ENCODE measurements at places on chromosomes 2 and 18.

GRCh38 chr18:31105733-31106132, 3.5 kb upstream of the DSC2 start:
- DNase-seq, result no peak

DNA sequence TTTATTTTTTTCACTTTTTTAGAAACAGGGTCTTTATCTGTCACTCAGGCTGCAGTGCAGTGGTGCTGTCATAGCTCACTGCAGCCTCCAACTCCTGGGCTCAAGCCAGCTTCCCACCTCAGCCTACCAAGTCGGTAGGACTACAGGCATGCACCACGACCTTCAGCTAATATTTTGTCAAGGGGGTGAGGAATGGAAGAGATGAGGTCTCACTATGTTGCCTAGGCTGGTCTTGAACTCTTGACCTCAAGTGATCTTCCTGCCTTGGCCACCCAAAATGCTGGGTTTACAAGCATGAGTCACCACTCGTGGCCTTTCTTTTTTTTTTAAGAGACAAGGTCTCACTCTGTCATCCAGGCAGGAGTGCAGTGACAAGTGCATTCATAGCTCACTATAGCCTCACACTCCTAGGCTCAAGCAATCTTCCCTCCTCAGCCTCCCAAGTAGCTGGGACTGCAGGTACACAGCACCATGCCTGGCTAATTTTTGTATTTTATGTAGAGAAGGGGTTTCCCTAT, 13.4 kb downstream of the PPP1R7 start:
- no peak for DNase-seq

DNA sequence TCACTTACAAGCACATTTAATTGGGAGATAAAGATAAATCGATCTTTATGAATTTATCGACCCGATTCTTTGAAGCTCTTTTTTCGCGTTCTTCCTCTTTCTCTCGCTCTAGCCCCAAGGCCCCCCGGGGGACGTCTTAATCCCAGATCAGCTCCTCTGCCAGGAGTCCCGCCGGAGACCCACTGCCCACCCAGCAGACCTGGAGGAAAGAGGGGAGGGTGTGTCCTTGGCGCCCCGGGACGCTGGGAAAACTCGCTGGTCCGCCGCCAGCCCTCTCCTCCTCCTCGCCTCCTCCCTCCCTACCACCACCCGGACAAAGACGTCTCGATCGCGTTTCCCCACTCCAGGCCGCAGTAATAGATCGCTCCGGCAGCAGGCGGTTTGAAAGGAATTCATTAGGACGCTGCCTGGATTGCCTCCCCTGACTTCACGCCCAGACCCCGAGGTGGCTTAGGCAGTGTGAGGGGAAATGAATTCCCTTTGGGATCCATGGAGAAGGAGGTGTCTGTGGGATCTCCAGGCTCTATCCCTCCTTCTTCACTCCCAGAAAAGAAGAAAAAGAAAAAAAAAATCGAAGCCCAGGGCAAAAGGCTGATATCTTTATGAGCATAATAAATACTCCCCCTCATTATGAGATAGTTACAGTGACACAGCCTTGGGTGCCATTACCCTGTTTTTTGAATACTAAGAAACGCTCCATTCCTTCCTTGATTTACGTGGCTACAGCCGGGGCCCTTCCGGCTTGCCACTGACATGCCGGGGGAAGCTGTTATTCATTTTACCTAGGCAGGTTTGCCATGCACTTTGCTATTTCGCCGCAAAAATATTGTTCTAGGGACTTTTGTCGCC, 1.8 kb upstream of the GBX2 start:
- no peak for DNase-seq

DNA sequence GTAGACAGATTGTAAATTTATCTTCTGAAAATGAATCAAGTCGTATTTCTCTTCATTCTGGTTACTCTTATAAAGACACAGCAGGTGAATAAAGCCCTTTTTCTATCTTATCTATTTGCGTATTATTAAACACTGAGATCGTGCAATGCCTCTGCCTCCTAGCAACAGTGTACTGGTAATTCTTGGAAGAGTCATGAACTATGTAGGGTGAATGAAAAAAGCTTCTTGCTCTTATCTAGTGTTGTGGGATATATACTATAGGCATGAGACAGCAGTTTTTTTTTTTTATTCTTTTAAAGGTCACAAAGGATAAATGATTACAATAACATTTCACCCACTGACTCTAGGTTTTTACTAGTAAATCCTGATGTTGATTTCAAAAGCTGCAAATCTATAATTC, 324.2 kb downstream of the PDE11A start:
- DNase-seq, result no peak

DNA sequence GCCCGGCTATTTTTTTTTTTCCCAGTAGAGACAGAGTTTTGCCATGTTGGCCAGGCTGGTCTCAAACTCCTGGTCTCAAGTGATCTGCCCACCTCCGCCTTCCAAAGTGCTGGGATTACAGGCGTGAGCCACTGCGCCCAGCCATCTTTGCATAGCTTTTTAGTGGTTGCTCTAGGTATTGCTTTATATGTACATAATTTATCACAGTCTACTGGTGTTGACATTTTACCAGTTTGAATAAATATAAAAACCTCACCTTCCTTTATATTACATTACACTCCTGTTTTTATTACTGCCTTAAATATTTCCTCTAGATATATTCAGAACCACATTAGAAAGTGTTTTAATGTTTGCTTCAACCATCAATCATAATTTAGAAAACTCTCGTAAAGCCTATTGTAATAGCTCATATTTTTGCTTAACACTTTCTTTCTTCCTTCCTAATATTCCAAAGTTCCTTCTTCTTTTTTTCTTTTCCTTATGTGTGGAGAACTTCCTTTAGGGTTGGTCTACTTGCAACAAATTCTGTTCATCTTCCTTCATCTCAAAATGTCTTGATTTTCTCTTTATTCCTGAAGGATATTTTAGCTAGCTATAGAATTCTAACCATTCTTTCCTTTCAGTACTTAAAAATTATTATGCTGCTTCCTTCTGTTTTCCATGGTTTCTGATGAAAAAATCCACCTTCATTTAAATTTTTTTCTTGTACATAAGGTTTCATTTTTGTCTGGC, 82.2 kb upstream of the DAPL1 start:
- DNase-seq, result no peak

- no peak for DNase-seq
These were observed 53.5 kb downstream of the TEX51 start for GRCh38 chr2:126952216-126952615.

DNA sequence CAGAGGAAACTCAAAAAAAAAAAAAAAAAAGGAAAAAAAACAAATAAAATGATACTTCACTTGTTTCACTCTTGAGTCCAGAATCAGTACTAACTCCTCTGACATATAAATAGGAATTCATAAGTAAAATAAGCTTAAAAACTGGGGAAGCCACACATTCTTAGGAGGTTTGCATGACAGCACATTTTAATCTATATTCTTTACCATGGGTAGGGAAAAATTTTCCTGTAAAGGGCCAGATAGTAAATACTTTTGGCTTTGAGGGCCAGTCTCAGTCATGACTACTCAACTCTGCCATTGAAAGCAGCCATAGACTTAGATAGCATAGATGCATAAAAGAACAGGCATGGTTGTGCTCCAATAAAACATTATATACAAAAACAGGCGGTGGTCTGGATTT, 145.2 kb downstream of the BCL11A start:
- DNase-seq, result no peak

GRCh38 chr2:158745067-158745865, 49.9 kb upstream of the DAPL1 start:
- peak; percentile 90 for DNase-seq

GRCh38 chr2:161355983-161356382, 47.8 kb downstream of the PSMD14 start:
- DNase-seq, result no peak

DNA sequence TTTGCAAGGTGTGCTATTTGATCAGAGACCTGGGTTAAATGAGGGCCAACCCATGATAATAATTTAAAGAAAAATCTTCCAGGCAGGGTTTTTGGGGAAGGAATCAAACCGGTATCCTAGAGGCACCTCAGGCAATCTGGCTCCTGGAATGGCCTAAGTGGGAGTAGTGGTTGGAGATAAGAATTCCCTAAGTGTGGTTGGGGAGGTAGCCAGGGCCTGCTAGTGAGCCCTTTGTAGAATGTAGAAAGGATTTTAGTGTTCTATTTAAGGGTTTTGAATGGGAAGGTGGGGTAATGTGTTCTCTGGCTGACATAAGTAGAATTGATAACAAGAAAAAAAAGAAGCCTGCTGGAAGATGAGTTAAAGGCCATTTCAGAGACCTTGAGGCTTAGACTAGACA, 422.2 kb downstream of the XIRP2 start:
- no peak for DNase-seq

DNA sequence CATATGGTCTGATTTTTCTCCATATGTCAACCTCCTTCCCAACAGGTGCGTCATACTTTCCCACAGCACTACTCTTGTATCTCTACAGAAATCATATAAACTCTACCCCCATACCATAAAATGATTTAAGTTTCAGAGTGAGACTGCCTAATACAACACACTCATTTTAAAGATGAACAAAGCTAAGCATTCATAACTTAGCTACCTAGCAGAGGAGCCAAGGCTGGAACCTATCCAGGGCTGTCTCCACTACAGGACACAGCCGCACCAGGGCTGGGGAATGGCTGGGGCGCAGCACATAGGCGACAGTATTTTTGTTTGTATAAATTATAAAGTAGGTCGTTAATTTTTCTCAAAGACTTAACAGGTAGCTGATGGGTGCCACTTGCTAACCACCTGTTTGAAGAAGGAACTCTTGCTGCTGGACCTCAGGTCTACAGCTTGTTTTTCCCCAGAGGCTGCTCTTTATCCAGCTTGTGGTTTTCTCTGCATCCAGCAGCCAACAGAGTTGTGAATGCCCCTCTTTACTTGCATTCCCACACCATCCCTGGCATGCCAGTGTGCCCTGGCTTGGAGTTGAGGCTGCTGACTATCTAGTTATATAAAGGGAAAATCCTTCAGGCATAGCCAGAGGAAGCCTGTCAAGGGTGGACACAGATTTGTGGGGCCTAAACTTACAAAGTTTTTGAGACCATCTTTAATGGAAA, 62.0 kb downstream of the HNRNPLL start:
- DNase-seq, result no peak

DNA sequence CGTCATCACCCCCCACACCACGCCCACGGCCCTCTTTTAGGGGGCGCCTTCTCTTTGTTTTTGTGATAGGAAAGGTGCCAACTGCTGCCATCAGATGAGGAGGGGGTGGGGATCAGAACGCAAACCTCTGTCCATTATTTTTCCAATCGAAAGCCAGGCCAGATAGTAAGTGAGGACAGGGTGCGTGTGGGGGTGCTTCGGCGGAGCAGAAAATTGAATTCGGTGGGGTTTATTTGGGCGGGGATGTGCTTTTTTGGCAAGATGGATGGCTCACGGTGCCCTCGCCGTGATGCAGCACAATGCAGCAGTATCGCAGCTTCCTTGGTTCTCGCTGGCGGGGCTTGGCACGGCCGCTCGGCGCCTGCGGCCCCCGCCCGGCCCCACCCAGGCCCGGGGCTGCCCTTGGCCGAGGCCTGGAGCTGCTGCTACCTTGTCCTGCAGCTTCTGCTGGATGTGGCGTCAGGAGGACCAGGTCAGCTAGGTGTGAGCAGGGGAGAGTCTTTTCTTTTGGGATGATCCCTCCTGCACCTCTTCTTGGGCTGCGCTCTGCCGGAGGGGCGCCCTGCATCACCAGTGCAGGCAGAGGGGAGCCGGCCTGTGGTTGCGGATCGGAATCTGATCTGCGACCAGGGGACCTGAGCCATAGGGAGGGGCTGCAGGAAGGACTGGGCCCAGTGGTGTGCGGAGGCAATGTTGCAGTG, 1.3 kb downstream of the SPTBN1 start:
- DNase-seq, result peak; percentile 37

DNA sequence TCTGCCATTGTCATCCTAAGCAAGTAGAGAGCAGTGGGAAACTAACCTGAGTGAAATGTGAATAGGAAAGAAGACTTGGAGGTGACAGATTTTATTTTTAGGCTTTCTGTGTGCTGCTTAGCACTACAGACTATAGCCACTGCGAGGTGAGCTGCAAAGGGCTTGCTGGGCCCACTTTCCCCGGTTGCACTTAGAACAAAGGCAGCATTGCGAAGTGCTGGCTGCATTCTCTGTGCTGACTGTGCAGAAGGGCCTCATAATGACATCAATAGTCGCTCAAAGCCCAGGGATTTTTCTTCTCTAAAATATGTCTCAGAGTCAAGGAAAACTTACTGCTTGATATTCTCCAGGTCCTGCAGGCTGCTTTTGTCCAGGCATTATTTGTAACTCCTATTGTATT, 592.1 kb downstream of the TDRD15 start:
- no peak for DNase-seq

DNA sequence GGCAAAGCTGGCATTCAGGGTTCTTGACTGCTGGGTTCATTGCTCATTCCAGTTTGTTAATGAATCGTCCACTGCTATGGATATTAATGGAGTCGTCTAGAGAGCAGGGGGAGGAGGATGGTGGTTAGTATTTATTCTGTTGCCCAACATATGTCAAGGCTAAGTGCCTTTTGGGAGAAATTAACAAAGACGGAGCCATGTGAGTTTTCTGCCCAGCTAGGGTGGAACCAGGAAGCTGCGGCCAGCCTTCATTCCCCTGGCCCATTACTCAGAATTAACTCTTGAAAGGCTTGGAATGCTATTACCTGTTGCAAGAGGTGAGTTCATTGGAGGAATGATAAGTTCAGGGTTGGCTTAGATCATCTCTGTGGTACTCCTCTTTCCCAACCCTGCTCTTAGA, 19.3 kb downstream of the IGFBP2 start:
- no peak for DNase-seq
